ENCODE measurements at places on chromosomes 7 and 10. TPM values are rescaled to one million over a fixed set of nuclear protein-coding genes. Genes with fewer than 3 reads are reported as not detected.
A peak's percentile ranks its signal among the peaks of the same experiment; 100 is the strongest.

- no peak for DNase-seq
- H3K27ac ChIP-seq = no peak overlapping the region
- H3K36me3 ChIP-seq = no peaks in the 10 kb centered on the region
- no peaks in the 10 kb centered on the region for H3K27me3 ChIP-seq
Measured at GRCh38 chr10:125620401-125620800, 62.6 kb downstream of the TEX36 start.

- H3K4me1 ChIP-seq = no peaks in the 10 kb centered on the region
- H3K4me3 ChIP-seq = no peak overlapping the region
- no peak for DNase-seq
- no peaks in the 10 kb centered on the region for H3K27me3 ChIP-seq
- no peak overlapping the region for H3K27ac ChIP-seq
- no peaks in the 10 kb centered on the region for H3K36me3 ChIP-seq
Measured at GRCh38 chr10:43681220-43681619, 32.5 kb upstream of the ZNF32 start.

The EPO gene
- polyA plus RNA-seq = not detected

DNA sequence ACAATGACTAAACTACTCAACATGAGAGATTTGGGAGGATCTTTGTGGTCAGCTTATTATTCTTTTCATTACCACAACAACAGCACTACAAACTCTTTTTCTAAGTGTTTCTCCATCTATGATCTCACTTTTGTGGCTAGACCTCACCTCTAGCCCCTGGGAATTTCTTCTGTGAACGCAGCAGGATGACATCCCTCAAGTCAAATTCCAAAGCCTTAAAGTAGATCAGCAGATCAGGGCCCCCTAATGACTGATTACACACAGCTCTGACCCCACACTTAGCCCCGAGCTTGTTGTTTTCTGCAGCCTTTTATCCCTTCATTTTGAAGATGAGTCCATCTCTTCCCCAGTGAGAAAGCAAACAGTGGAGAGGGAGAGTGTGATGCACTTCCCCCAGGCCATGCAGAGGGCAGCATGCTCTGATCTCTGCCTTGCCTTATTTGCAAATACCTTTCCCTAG is 27.3 kb downstream of the TFAM start:
- H3K4me1 ChIP-seq = no peaks in the 10 kb centered on the region
- DNase-seq = no peak
- no peak overlapping the region for H3K4me3 ChIP-seq
- H3K27me3 ChIP-seq = no peaks in the 10 kb centered on the region
- H3K36me3 ChIP-seq = no peaks in the 10 kb centered on the region

DNA sequence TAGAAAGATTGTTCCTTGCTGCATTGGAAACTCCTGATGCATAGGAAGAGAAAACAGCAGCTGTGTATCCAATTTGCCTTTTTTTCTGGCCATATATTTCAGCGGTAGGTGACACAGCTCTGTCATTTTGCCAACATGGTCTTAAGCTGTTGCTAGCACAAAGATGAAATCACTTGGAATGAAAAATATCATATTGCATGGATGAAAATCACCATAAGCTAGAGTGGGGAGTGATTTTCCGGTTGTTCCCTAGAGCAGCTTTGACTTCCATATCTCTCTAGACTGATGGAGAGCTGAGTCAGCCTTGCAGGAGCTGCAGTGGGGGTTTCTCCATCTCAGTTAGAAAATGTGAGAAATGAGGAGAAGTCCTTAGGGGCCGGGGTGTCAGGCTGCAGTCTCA is 38.3 kb upstream of the BTBD16 start:
- no peaks in the 10 kb centered on the region for H3K4me1 ChIP-seq
- no peak for DNase-seq
- H3K27ac ChIP-seq = no peak overlapping the region
- H3K36me3 ChIP-seq = no peaks in the 10 kb centered on the region
- H3K4me3 ChIP-seq = no peak overlapping the region
- H3K27me3 ChIP-seq = no peaks in the 10 kb centered on the region

The MOSPD3 gene
- polyA plus RNA-seq = 10.5 TPM

The NUTM2B gene
- polyA plus RNA-seq = not detected

GRCh38 chr7:84654273-84654672 is 459.7 kb upstream of the SEMA3A start:
- H3K4me3 ChIP-seq = no peak overlapping the region
- H3K27me3 ChIP-seq = no peaks in the 10 kb centered on the region
- no peak for DNase-seq
- no peak overlapping the region for H3K27ac ChIP-seq
- H3K4me1 ChIP-seq = no peaks in the 10 kb centered on the region
- no peaks in the 10 kb centered on the region for H3K36me3 ChIP-seq

GRCh38 chr7:76423666-76424412 is 911 bp upstream of the ZP3 start:
- H3K36me3 ChIP-seq = no peaks in the 10 kb centered on the region
- H3K27me3 ChIP-seq = no peaks in the 10 kb centered on the region
- H3K27ac ChIP-seq = no peak overlapping the region
- H3K4me1 ChIP-seq = peaks cover 13% of the 10 kb centered on the region
- H3K4me3 ChIP-seq = no peak overlapping the region
- no peak for DNase-seq

GRCh38 chr7:131174855-131175254 is 152.8 kb upstream of the MKLN1 start:
- no peaks in the 10 kb centered on the region for H3K27me3 ChIP-seq
- H3K36me3 ChIP-seq = no peaks in the 10 kb centered on the region
- no peak overlapping the region for H3K27ac ChIP-seq
- DNase-seq = no peak
- no peak overlapping the region for H3K4me3 ChIP-seq

DNA sequence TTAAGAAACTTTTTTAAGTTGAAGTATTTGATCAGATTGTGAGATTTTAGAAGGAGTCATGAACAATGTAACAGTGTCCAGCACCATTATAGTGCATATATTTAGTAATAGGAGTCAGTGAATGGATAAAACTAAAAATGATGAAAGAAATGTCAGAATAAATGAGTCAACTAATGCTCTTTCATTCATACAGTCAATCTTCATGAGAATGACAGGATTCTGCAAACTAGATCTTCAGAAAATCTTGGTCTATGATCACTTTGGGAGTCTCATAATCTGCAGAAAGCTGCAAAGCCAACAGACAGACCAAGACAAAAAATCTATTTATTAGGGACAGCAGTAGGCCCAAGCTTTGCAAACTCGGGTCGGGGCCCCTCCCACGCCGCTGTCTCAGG is 710 bp downstream of the RNLS start:
- peaks cover 4% of the 10 kb centered on the region for H3K4me1 ChIP-seq
- H3K4me3 ChIP-seq = peak overlapping the region; percentile 69
- no peak overlapping the region for H3K27ac ChIP-seq
- DNase-seq = no peak
- H3K36me3 ChIP-seq = no peaks in the 10 kb centered on the region

The GHRHR gene
- not detected for polyA plus RNA-seq

The PCDH15 gene
- polyA plus RNA-seq = not detected

GRCh38 chr10:6151087-6151977 is 51.4 kb upstream of the PFKFB3 start:
- H3K36me3 ChIP-seq = no peaks in the 10 kb centered on the region
- no peaks in the 10 kb centered on the region for H3K27me3 ChIP-seq
- DNase-seq = peak; percentile 51
- H3K27ac ChIP-seq = peak overlapping the region; percentile 8
- H3K4me3 ChIP-seq = peak overlapping the region; percentile 9

- no peak for DNase-seq
- H3K4me3 ChIP-seq = no peak overlapping the region
- no peaks in the 10 kb centered on the region for H3K4me1 ChIP-seq
Measured at GRCh38 chr7:72416846-72417245, 4.7 kb upstream of the CALN1 start.

The COL26A1 gene
- polyA plus RNA-seq = not detected

GRCh38 chr7:71871446-71871845 is 540.7 kb downstream of the CALN1 start:
- H3K4me1 ChIP-seq = no peaks in the 10 kb centered on the region
- no peak overlapping the region for H3K27ac ChIP-seq
- H3K4me3 ChIP-seq = no peak overlapping the region
- H3K27me3 ChIP-seq = no peaks in the 10 kb centered on the region
- no peak for DNase-seq
- no peaks in the 10 kb centered on the region for H3K36me3 ChIP-seq

The STEAP1 gene
- 3.1 TPM for polyA plus RNA-seq

DNA sequence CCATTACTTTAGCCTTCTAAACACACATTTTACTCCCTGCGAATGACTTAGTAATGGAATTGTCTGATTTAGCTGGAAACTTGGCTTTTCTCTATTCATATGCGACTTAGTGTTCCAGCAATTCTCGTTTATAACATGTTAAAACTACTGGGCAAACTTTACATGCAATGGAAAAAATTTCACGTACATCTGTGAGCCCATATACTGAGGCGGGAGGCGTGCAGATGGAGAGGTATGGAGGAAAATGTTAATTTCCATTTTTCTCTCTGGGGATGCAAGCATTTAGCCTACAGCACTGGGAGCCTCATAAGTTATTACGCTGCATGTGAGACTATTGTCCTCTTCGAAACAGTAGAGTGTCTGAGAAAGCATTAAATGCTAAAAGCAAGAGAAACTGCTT is 591.5 kb upstream of the ANKRD30A start:
- DNase-seq = no peak
- H3K4me3 ChIP-seq = no peak overlapping the region
- no peaks in the 10 kb centered on the region for H3K4me1 ChIP-seq
- no peak overlapping the region for H3K27ac ChIP-seq
- no peaks in the 10 kb centered on the region for H3K27me3 ChIP-seq
- no peaks in the 10 kb centered on the region for H3K36me3 ChIP-seq

GRCh38 chr7:159114981-159115380 is 29.7 kb downstream of the VIPR2 start:
- no peaks in the 10 kb centered on the region for H3K36me3 ChIP-seq
- H3K27me3 ChIP-seq = no peaks in the 10 kb centered on the region
- DNase-seq = no peak
- H3K27ac ChIP-seq = no peak overlapping the region

DNA sequence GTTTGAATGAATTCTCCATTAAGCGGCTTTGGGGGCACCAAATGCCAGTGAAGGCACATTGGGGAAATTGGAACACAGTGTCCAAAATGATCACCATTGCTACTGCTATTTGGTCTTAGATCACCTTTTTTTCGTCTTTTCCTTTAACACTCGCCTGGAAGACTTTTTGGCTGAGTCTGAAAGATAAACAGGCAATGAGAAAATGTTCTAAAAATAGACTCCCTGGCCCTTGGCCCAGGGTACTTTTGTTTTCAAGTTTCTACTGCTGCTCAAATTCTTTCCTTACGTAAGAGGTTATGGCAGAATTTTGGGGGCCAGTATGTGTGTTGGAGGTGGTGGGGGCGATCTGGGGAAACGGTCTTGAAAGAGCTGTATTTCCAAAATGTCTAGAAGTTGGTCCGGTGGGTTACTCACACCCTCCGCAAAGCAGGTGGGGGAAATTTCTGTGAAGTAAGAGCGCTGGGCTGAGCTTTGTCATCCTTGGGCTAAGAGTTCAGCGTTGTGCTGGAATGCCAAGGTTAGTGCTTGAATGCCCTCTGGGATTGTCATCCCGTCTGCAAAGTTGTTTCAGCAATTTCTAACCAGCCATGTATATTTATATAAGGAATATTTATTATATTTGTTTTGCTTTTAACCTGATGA is 1.3 kb upstream of the ITPRIP start:
- peak overlapping the region; percentile 94 for H3K4me3 ChIP-seq
- no peaks in the 10 kb centered on the region for H3K36me3 ChIP-seq
- peaks cover 19% of the 10 kb centered on the region for H3K4me1 ChIP-seq
- 0 out of 2 replicates have a peak overlapping the region, but pooled peaks have one; percentile 96 for H3K27ac ChIP-seq

DNA sequence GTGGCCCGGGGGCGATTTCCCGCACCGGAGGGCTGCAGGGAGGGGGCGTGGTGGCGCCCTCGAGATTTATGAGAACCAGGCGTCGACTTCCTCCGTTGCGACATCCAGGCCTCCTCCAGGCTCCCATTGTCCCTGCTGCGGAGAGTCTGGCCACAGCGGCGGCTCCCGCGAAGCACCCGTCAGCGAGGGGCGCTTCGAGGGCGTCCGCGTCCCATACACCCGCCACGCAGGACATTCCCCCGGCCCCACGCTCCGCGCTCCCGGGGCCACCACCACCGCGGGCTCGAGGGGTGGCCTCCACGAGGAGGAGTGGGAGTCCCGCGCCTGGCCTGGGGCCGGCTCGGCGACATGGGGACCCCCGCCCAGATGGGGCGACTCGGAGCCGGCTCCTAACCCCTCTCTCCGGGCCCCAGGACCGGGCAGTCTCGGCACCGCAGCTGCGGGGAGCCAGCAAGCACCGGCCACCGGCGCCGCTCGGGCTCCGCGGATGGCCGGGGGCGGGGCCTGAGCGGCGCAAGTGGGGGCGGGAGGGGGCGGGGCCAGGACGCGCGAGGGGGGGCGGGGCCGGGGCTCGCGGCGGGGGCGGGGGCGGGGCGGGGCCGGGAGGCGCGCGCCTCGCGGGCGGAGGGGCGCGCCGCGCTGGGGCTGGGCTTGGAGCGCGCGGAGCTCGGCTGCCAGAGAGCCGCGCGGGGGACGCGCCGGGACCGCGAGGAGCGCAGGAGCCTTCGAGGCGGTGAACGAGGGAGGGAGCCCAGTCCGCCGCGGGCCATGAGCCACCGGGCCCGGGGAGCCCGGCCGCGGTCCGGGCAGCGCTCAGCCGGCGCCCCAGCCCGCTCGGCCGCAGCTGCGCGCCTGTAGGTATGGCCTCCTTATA is at the start of gene SH2B2:
Gene SH2B2, plus strand, starts transcription at position 632 of the 874 bp plus-strand sequence. CDS start 13,683 bp downstream, outside the sequence.
- H3K27ac ChIP-seq = peak within 1 kb of the TSS; percentile 70
- H3K36me3 ChIP-seq = no peaks in the 10 kb centered on the region
- no peak for DNase-seq
- peaks cover 51% of the 10 kb centered on the region for H3K4me1 ChIP-seq

GRCh38 chr7:36790311-36790787 is 66.1 kb upstream of the AOAH start:
- H3K27ac ChIP-seq = no peak overlapping the region
- no peak overlapping the region for H3K4me3 ChIP-seq
- H3K27me3 ChIP-seq = no peaks in the 10 kb centered on the region
- no peaks in the 10 kb centered on the region for H3K36me3 ChIP-seq
- DNase-seq = no peak

The RTKN2 gene
- polyA plus RNA-seq = not detected

Data from GM12878 (cell line).